Glutamatergic neuron (in vitro differentiated cells): ENCODE measurements at places on chromosomes 3 and 15. TPM values are rescaled to one million over a fixed set of nuclear protein-coding genes. Genes with fewer than 3 reads are reported as not detected.

DNA sequence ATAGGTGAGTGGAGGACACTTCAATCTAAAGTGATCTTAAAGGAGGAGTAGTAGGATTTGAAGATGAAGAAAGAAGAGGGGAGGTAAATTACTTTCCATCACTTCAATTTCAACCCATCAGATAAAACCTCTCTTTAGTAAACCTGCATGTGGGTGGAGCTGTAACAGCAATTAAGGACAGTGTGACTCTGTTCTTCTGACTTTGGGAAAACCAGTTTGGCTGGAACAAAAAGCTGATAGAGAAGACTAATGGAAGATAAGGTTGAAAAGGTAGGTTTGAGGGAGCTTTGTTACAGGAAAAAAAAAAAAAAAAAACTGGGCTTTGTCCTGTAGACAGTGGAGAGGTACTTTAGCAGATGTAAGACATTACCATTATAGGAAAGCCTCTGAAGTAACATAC is 4.5 kb upstream of the GSK3B start:
- no peak for DNase-seq

GRCh38 chr3:122513386-122514122 is 1.2 kb downstream of the KPNA1 start:
- no peak for DNase-seq

The TRIM59 gene
- total RNA-seq, result 10.1 TPM

The COL6A5 gene
- not detected for total RNA-seq

The CTXN2 gene
- total RNA-seq, result 0.22 TPM

The UBA7 gene
- 0.54 TPM for total RNA-seq

The FSD2 gene
- total RNA-seq, result not detected
